ENCODE measurements at places on chromosomes 3 and 15.
A peak's percentile ranks its signal among the peaks of the same experiment; 100 is the strongest.

DNA sequence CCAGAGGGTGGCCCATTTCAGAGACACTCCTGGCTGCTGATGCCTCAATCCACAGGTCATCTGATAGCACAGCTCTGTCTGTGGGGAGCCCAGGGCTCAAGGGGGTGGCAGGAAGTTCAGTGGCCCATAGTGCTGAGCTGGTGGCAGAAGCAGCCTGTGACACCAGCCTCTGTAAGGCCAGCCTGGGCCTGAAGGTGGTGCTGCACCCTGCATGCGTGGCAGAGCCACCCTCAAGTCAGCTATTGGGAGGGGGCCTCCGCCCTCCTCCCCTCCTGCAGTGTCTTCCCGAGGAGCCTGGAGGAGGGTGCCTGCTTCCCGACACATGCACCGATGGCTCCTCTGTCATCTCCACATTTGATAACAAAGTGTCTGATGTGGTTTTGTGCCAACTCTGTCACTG lies 3.0 kb downstream of the PLA1A start:
- DNase-seq = no peak

DNA sequence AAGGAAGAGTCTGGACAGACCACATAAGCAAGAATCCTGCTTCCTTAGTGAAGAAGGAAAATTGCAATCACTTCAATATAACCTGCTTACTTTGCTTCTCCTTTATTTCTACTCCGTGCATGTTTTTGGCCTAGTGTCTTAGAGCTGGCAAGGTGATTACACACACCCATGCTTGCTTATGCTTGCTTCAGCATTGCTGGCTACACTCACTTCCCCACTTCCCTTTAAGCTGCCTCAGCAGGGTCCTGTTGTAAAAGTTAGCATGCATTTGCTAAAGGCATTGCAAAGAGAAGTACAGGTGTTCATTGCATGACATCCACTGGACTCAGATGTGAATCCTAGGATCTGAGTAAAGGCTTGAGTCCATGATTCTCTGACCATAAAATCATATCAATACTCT lies 47.5 kb upstream of the STT3B start:
- DNase-seq = no peak

GRCh38 chr3:156469456-156469855 lies 85.5 kb downstream of the SSR3 start:
- DNase-seq = no peak

DNA sequence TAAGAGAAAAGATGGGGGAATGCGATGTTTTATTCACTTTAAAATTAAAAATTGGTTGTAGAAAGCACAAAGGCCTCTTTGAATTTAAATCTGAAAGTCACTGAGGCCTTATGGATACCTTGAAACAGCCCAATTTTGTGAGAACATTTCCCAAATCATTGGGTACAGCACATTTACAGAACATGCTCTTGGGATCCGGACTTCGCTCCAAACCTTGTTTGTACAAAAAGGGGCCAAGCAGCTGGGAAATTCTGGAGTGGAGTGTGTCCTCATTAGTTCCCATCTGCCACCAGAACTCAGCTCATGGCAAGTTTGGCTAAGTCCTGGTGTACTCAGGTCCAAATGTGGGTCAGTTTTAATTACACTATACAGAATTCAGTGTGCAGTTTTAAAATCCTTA lies 254.2 kb downstream of the ZBTB20 start:
- DNase-seq = no peak

GRCh38 chr15:59179717-59180116 lies 26.9 kb upstream of the LDHAL6B start:
- no peak for DNase-seq

GRCh38 chr3:170469151-170470062 lies 50.7 kb downstream of the CLDN11 start:
- DNase-seq = no peak

DNA sequence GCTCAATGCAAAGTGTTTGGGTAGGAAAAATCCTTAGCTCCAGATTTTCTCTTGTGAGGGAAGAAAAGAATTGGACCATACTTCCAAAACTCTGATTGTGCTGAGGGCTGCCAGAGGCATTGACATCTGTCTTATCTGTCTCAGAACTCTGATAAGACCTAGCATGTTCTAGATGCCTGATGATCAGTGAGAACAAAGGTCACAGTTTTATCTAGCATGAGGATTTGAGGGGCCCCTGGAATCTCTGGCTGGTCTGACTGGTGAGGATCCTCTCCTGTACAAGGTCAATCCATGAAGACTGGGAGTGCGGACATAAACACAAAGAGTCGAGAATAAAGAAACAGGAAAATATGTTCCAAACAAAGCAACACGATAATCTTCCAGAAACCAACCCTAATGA lies 40.1 kb downstream of the GPR149 start:
- no peak for DNase-seq

- DNase-seq = no peak
These were observed 20.0 kb upstream of the ZNF148 start for GRCh38 chr3:125395091-125395490.

DNA sequence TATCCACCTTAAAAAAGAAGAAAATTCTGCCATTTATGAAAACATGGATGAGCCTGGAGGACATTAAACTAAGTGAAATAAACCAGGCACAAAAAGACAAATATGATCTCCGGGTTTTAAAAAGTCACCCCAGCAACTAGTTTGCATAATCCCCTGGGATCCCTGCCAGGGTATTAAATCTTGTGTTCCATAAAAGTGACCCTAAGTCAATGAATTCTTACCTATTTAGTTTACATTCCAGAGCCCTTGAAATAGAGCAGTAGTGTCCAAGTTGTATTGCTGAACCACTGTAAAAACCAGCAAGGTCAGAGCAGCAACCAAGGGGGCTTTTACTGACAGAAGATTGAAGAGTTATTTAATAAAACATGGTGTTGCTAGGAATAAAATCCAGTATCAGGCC lies 716.8 kb upstream of the BCHE start:
- DNase-seq = peak; percentile 74

DNA sequence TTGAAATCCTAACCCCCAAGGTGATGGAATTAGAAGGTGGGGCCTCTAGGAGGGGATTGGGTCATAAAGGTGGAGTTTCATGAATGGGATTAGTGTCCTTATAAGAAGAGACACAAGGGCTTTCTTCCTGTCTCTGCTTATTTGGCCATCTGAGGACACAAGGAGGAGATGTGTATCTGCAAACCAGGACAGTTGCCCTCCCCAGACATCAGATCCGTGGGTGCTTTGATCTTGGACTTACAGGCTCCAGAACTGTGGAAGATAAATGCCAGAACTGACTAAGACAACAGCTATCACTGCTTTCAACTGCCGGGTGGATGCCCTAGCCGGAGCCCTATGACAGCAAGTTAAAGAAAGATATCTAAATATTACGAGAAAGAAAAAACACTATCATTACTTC lies 94.4 kb downstream of the CHRNA7 start:
- no peak for DNase-seq

DNA sequence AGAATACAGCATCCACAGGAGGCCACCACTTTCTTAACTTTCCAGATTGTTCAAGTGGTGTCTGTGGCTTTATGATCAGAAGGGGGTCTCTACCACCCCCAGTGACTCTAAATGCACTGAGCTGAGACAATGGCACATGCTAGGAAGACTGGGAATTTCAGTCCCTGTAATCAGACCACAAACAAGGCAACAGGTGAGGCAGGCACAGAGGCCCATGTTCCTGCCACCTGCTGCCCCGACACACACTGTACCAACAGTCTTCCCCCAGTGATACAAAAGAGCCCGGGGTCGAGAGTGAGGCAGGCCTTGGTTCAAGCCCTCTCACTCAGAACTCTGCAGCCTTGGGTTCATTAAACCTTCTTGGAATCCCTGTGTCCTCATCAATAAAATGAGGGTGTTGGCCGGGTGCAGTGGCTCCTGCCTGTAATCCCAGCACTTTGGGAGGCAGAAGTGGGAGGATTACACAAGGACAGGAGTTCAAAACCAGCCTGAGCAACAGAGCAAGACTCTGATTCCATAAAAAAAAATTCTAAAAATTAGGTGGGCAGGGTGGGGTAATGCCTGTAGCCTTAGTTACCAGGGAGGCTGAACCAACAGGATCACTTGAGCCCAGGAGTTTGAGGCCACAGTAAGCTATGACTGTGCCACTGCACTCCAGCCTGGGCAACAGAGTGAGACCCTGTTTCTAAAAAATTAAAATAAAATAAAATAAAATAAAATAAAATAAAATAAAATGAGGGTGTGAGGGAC lies 55.8 kb downstream of the ADCY5 start:
- DNase-seq = no peak

- DNase-seq = no peak
These were observed 13.0 kb downstream of the TGM5 start for GRCh38 chr15:43253431-43254403.

GRCh38 chr3:57164657-57165573 lies at the start of gene IL17RD:
Gene IL17RD (minus strand): TSS chr3:57165353. CDS start chr3:57165286, 67 bp downstream.
- DNase-seq = peak; percentile 92

DNA sequence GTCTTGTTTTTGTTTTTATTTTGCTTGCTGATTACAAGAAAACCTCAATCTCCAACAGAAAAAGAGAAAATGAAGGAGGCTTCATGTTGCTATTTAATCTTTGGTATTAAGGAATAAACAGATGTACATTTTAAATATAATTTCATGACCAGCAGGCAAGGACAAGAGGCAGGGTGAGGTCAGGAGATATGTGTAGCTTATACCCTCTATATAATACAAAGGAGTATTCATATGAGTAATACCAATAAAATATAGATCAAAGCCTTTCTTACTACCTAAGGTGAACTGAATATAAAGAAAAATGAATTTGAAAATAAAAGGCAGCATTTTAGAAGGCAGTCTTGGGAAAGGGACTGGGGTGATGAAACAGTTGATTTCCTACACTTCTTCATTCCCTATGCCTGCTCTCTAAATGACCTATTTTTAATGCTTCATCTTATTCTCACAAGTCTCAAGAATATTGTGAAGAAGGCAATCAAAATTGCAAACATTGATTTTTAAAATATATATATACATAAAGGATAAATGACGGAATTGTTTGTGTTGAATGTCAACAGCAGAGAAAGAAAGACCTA lies 8.6 kb upstream of the CBLB start:
- no peak for DNase-seq

DNA sequence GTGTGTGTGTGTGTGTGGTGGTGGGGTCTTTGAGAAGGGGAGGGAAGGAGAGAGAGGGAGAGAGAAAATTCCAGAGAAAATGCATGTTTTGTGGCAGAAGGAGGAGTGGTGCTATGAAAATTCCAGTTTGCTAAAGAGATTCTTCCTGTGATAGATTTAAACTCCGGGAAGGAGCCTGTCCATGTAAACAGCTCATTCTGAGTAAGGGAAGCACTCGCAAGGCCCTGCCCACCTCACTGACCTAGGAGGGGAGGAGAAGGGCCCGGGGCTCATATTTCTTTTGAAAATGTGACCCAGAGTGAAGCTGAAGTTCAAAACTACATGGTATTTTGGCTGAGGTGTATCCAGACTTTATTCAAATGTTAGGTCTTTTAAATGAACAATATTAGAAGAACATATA lies 41.3 kb downstream of the ADAMTSL3 start:
- DNase-seq = no peak

DNA sequence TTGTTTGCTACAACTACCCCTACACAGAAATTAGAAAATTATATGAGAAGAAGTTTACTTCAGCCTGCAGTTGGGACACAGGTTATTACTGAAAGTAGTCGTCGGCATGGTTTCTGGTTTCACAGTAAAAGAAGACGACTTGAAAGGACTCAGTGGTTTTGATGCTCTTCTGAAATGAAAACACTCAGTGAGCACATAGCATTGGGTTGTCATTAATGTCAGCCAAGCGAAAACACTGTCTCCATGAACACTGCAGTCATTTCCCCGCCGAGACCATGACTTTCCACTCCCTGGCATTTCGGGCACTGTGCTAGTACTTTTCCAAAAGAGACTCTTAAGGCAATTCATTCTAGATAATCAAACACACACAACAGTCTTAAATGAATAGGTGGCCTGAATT lies 69.2 kb upstream of the ICE2 start:
- no peak for DNase-seq

- no peak for DNase-seq
These were observed 873.9 kb downstream of the MCTP2 start for GRCh38 chr15:95105229-95105628.

DNA sequence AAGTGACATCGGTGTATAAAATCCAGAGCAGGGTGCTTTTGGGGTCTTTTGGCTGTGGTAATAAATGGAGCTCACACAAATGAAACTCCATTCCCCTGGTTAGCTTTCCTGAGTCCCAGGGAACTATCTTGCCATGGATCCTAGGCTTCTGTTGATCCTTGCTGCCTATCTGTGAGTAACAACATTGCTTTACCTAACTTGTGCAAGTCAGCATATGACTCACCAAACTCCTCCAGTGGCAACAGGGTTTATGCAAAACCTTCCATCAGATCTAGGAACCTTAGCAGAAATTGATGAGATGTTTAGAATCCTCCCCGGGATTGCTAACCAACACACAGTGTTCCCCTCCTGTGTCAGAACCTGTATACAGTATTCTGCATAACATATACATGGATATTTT lies 105.4 kb downstream of the SCAPER start:
- no peak for DNase-seq

- DNase-seq = no peak
These were observed 207.4 kb upstream of the IGF1R start for GRCh38 chr15:98440917-98441316.
